Myocyte (in vitro differentiated cells): ENCODE measurements at places on chromosomes 4 and X.

GRCh38 chr4:17033025-17033767 is 134.8 kb upstream of the LDB2 start:
- DNase-seq = no peak

DNA sequence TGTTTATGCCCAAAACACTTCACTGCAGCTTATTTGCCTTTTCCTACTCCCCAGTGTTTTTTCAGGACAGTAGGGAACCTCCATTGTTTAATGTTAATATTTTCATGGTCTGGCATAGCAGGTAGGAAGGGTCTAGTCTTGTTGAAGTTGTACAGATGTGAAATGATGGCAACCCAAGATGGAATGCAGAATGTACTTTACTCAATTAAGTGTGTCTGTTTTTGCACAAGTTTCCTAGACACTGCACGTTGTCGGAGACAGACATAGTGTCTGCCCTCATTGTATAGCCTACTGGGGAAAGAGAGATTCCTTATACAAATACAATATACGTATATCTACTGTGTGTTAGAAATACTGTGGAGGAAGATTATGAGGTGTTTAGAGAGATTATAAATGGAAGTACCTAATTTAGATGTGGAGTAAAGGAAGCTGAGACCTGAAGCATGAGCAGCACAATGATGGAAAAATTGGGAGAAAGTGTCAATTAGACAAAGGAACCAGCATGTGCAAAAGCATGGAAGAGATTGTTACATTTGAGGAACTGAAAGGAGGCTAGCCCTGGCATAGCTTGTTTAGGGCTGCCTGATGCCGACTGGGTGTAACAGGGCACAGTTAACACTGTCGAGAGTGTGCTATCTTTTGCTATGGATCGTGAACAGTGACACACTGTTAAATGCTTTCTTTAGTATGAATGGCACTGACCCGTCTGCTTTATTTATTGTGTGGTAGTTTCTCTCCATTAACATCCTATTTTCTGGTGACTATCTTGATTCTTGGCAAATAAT is 18.4 kb downstream of the CPEB2 start:
- DNase-seq = no peak

DNA sequence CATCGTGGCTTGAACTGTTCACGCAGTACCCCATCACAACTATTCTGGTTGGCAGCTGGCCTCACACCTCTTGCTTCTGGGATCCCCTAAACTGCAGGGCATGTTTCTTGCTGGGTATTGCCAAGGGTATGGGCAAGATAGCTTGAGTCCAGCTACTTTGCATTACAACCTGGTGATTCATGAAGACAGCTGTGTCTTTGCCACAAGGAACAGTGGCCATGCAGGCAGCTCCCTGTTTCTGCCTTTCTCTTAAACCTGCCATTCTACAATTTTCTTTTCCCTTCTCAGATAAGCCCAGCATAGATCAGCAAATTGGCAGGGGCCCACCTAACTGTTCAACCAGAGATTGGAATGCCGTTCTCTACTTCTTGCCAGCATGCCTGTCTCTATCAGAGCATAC is 42.8 kb downstream of the TENM3 start:
- DNase-seq = peak; percentile 89

GRCh38 chr4:4362991-4363697 is 23.8 kb upstream of the NSG1 start:
- DNase-seq = peak; percentile 11

DNA sequence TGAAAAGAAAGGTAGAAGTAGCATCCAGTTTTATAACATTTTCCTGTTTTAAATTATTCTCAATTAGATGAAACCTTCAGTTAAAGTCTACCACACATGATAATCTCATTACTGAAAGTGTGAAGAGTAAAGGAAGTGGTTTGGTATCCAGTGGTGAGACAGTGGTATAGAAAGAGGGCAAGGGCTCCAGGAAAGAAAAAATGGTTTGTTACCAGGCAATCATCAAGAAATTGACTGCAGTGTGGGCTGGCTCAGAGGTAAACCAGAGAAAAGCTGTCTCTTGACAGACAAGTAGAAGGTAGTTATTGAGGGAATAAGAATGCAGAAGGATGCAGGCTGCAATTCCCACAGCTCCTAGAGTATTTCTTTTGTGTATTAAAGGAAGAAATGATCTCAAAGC is 406.2 kb downstream of the TLL1 start:
- DNase-seq = no peak

GRCh38 chrX:25083661-25084060 is 67.9 kb upstream of the ARX start:
- DNase-seq = no peak

DNA sequence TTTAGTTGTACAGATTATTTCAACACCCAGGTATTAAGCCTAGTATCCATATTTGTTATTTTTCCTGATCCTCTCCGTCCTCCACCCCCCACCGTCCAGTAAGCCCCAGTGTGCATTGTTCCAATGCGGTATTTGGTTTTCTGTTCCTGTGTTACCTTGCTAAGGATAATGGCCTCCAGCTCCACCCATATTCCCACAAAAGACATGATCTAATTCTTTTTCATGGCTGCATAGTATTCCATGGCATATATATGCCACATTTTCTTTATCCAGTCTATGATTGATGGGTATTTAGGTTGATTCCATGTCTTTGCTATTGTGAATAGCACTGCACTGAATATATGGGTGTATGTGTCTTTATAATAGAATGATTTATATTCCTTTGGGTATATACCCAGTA is 22.1 kb upstream of the LNX1 start:
- DNase-seq = no peak

DNA sequence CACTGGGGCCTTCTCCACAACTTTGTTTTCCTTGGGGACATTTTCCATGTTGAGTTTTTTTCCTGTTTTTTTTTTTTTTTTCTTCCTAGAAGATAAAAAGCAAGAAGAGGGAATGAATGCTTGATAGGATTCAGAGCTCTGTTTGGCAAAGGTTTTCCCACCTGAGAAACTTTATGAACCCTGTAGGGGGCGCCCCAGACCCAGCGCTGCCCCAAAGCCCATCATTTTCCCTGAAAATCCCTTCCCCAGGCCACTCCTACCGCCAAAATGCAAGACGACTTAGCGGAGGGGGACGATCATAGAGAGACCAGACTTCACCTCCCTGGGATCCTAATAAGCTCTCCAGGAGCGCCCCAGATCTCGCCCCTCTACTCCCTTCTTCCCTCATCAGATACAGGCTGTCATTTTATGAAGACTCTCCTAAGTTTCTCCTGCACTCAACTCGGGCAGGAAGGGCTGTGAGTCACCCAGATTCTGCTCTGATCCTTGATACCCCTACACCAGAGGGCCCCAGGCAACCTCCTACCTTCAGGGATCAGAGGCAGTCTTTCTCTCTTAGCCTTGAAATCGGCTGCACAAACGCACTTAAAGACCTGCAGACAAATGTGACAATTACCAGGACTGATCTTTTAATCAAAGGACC is 1.4 kb downstream of the BEX5 start:
- no peak for DNase-seq

GRCh38 chrX:72539822-72540221 is 32.8 kb downstream of the HDAC8 start:
- DNase-seq = no peak

- DNase-seq = peak; percentile 57
Measured at GRCh38 chr4:141350122-141350905, 129.6 kb downstream of the ZNF330 start.

DNA sequence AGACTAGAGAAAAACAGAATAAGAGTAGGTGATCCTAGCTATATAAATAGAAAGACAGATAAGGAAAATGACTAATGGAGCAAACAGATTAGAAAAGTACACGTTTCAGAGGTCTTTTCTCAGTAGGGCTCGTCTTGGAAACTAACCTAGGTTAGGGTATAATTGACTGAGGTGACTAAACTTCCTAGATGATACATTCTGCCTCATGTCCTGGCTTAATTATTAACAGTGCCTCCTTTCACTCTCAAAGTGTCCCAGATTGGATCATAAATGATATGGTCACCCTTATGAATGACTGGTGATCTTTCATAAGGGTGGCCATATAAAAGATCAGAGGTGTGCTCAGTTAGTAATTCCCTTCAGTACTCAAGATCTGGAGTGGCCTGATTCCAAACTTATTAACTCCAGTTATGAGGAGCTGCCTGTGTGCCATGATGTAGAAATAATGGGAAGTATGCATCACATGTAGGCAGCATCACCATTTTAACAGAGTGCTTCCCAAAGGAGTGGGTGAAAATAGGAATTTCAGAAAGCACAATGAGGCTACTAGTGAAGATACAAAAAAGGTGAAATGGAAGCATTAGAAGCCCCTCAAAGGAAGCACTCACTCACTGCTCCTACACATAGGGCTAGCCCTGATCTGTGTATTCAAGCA is 14.7 kb upstream of the GRIA3 start:
- DNase-seq = no peak

DNA sequence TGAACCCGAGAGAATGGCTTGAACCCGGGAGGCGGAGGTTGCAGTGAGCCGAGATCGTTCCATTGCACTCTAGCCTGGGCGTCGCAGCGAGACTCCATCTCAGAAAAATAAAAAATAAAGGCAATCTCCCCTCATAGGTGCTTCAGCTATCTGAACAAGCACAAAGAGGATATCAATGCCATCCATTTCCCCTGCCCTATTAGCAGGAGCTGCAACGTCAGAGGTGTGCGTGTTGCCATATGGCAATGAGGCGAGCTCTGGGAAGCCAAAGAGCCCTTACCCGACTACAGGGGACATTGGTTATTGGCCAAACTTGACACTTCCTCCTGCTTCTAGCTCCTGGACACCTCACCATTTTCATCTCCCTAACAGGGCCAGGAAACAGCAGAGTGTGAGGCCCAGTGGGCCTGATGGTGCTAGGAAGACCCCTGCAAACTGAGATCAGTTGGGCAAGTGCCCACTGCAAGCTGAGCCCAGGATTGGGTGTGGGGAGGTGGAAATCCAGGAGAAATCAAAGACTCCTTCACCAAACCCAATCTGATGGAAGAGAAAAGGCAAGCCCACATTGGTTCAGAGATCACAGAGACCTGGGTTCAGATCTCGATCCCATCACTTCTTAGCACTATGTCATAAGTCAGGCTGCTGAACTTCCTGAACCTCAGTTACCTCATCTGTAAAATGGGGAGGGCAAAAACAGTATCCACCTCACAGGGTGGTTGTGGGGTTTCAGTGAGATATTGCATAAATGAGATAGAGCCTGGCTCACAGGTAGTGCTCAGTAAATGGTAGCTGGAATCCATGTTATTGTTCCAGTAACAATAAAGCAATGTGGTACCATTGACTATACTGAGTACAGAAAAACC is 21.2 kb downstream of the SLC25A5 start:
- no peak for DNase-seq

DNA sequence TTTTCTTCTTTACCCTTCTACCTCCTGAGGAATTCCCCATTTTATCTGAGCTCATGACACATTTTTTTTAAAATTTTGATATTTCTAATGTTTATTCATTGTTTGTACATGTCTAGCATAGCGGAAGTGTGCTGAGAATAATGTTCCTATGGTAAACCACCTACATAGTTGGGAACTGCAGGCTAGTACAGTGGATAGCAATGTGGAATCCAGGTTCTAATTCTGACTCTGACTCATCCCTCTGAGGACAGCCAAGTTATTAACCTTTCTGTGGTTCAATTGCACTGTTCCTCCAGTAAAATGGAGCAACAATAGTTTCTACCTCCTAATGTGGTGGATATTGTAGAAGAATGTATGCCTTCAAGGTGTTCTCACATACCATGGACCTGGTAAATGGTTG is 20.6 kb upstream of the APELA start:
- DNase-seq = peak; percentile 45

DNA sequence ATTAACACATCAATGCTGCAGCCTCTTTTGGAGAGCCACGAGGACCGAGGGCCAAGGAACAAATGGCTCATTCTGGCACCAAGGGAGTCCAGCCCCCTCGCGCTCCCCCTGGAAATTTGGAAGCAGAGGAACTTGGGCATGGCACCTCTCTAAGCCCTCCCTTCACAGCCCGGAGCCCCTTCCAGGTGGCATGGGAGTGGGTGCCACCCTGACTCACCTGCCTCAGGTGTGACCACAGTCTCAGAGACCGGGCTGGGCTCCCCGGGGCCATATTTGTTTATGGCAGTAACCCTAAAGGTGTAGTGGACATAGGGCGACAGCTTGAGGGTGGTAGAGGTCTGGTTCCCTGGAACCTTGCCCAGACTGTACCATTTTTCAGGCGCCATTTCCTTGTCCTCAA is 18.8 kb downstream of the L1CAM start:
- no peak for DNase-seq

DNA sequence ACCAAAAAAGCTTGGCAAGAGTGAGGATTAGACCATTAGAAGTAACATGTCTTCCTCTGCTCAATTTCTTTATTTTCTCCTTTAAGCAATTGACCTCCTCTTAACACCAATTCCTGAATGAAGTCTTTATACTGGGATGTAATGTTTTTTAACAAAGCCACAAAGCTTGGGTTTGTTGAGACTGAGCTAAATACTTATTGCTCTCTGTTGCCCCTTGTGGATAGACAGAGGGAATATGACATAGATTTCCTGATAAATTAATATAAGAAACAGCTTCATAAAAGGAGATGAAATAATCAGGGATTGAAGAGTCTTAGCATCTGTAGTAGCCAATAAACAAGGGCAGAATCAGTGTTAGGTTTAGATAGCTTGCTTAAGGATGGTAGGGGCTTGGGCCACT is 57.6 kb downstream of the CCDC160 start:
- DNase-seq = peak; percentile 2

- DNase-seq = no peak
Measured at GRCh38 chr4:129326571-129327460, 230.9 kb downstream of the C4orf33 start.

DNA sequence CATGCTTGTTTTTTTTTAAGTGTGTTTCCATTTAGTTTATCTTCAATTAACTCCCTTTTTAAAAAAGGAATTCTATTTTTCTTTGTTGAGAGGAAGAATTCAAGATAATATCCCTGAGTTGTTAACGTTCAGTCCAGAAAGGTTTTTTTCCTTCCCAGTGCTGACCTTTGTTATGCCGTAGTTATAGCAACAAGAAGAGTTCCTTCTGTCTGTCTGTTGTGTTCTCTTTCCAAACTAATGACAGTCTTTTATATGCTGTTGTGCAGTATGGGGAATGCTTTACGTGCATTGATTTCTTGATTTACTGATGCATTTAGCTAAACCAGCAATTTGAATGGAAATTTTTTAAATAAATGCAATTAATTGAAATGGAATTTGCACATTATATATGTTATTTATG is 6.6 kb upstream of the CXXC4 start:
- no peak for DNase-seq

DNA sequence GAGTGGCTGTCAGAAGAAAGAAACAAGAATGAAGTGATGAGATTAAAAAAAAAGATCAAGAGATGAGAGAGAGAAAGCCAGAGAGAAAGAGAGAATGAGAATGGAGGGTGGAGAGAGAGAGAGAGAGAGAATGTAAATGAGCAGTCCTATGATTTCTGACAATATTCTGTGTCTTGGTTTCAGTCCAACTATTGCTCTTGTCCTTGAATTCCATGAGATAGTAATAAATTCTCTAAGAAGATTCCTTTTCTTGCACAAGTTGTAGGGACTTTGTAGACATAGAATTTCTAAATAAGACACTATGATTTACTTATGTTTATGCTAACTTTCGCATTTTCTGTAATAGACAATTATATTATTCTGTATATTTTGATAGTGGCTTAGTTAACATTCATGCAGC is 149.6 kb upstream of the CTSO start:
- DNase-seq = no peak

- DNase-seq = no peak
Measured at GRCh38 chr4:166144607-166145006, 271.6 kb downstream of the TLL1 start.

- DNase-seq = no peak
Measured at GRCh38 chrX:114903618-114904017, 113.8 kb downstream of the IL13RA2 start.
